ENCODE measurements at places on chromosomes 6 and 20.
A peak's percentile ranks its signal among the peaks of the same experiment; 100 is the strongest.

GRCh38 chr6:89818977-89819335, 638 bp downstream of the MDN1 start:
- DNase-seq = no peak

GRCh38 chr6:4924661-4925271, 79.1 kb downstream of the RPP40 start:
- DNase-seq = no peak

DNA sequence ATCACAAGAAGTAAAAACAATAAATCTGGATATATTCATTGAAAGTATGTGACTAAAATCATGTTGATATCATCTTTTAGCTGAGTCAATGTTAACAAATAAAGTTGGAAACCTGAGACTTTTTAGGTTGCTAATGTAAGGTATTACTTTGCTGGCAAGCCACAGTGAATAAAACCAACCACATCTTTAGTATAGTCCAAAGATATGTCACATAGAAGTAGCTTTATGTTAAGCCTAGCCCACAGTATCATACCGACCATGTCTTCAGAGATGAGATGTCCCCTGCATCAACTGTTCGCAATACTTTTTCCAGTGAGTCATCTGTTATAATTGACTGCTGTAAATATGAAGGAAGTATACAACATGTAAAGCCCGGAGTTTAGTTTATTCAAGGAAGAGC, 107.6 kb upstream of the MCHR2 start:
- DNase-seq = no peak

- no peak for DNase-seq
Measured at GRCh38 chr6:10411131-10411970, 3.5 kb downstream of the TFAP2A start.

DNA sequence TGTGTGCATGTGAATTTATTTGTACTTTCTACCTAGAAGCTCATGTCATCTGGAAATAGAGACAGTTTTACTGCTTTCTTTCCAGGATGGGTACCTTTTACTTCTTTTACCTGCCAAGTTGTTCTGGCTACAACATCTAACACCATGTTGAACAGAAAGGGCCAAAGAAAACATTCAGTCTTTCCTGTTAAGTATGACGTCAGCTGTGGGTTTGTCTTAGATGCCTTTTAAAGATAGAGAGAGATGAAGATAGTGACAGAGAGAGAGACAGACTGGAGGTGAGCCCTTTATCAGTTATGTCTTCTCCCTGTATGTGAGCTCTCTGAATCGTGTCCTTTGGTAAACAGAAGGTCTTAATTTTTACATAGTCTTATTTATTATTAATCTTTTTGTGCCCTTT, 3.4 kb upstream of the DACT2 start:
- DNase-seq = no peak

DNA sequence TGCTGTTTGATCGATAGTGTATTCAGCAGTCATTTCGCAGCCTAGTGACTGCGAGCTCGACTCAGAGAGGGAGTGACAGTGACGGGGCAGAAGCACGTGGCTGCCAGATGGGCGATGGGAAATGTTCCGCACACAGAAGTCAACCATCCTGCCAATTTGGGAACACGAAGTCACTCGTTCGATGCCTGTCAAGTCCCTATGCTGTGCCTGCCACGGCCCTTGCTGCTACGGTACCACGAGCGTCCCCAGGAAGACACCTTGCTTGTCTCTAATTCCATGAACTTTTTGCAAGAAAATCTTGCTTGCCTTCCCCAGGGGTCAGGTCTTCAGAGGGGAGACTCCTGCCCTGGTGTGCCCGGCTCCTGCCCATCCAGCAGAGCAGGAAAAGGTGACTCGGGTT, 17.0 kb upstream of the STX16 start:
- no peak for DNase-seq

DNA sequence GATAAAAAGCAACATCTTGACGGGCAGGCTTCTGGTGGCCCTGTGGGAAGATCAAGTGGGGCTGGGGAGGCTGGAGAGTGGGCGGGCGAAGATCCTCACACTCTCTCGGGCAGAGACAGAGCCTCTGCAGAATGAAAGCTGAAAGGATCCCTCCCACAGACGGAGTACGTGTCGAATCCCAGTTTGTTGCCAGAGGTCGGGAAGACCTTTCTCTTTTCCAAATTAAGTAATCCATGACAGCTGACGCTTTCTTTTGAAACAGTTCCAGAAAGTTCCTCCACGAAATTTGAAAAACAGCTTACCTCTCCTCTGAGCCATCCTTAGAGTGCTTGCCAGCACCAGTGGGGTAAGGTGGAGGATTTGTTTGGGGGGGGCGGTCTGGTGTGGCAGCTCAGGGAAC, 155.6 kb upstream of the SMLR1 start:
- no peak for DNase-seq

- no peak for DNase-seq
Measured at GRCh38 chr6:165621940-165622339, 41.1 kb downstream of the PDE10A start.

DNA sequence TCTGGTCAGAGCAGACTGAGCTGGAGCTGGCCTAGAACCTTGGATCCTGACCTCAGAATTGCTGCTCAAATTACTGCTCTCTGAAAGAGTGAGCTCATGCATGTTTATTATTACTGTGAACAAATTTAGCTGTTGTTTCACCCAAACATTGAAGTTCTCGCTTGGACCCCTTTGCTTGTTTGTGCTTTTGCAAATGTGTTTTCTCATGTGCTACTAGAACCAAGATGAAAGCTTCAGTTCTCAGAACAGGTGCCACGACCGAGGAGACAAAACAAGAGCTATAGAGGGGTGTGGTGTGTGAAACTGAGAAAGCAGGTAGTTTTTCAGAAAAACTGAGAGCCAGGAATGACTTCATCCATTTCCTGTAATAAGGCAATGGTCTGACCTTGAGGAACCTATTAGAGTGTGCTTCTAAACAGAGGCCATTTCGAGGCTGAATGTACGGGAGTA, 50.0 kb upstream of the ESR1 start:
- DNase-seq = peak; percentile 8

GRCh38 chr6:82076916-82077315, 170.6 kb downstream of the IBTK start:
- DNase-seq = no peak

DNA sequence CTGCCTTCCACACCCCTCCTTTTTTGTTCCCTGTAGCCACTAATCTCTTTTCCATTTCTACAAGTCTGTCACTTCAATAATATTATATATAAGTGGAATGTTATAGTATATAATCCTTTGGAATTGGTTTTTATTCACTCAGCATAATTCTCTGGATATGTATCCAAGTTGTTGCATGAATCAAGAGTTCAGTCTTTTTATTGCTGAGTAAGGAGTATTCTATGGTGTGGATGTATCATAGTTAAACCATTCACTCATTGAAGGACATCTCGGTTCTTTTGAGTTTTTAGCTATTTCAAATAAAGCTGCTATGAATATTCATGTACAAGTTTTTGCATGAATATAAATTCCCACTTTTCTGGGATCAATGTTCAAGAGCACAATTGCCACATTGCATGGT, 69.5 kb upstream of the TASP1 start:
- DNase-seq = no peak

DNA sequence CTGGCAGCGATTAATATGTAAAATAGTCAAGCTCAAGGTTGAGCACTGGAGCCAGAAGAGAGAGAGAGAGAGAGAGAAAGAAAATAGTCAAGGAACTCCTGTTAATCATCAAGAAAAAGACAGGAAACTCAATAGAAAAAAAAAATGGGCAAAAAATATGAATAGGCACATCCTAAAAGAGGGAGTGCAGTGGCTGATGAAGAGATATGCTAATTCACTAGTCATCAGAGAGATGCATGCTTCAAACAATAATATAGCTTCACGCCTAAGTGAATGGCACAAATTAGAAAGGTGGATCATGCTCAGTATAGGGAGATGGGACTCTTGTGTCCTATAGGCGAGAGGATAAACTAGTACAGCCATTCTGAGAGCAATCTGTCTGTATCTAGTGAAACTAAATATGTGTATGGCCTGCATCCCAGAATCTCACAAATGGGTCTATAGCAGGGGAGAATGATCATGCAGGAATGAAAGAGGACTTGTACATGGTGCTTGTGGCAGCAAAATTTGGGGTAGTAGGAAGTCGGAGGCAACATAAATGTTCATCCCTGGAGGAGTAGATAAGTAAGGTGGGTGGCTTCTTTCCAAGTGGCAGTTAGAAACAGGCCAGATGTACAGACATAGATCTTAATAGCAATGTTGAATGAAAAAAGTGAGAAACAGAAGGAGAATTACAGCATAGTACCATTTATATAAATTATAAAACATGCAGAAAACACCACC, 176.8 kb downstream of the VEGFA start:
- no peak for DNase-seq

GRCh38 chr6:121770943-121771342, 335.5 kb downstream of the GJA1 start:
- DNase-seq = no peak

DNA sequence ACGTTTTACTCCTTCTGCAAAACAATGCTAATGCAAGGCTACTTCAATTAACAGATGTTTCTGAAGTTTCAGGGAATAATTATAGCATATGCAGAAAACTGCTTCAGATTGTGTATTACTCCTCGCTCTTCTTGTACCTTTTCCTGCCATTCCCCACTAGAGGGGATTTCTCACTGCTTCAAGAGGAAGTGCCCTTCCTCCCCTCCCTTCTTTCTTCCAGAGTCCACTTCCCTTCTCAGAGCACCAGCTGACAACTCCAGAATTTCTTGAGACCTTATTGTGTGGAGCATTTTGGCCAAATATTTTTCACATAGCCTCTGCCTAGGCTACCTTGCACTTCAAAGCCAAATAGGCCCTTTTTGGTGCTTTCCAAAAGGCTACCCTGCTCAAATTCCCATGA, 12.7 kb upstream of the MCUR1 start:
- no peak for DNase-seq

GRCh38 chr20:51450221-51450712, 92.3 kb downstream of the NFATC2 start:
- no peak for DNase-seq

GRCh38 chr6:166786704-166787293, 159.7 kb upstream of the RPS6KA2 start:
- DNase-seq = peak; percentile 43

DNA sequence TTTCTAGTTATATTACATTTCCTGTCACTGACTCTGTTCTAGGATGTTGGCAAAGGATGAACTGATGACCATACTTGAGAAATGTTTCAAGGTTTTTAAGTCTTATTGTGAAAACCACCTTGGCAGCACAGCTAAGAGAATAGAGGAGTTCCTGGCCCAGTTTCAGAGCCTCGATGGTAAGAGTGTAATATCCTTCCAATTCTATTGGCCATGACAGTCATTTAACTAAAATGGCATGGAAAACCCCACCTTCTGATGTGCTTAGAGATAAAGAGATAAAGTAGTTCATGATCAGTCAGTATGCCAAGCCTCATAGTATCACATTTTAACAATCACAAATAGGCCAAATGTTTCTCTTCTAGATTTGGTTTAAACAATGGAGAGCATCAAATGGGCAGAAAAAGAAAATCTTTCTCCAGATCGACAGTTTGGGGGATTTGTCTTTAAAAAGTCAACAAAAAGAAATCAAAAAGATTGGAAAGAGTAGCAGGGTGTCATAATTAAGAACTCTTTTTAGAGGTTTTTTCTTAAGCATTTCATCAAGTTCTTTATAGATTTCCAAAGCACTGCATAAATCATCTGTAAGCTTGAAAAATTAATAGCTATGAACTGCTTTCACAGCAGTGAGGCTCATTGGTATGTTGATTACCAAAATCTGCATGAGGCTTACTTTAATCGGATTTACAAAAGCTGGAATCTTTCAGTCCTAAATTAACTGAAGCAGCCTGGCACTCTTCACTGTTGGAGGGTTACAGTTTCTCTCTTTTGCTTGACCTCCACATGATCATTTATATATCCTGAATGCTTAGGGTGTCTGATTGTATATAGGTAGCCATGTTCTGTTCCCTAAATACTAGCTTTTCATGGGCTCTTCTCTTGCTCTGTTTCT, 48.7 kb downstream of the AKIRIN2 start:
- no peak for DNase-seq

GRCh38 chr6:102742028-102742427, 1348.5 kb downstream of the GRIK2 start:
- no peak for DNase-seq

DNA sequence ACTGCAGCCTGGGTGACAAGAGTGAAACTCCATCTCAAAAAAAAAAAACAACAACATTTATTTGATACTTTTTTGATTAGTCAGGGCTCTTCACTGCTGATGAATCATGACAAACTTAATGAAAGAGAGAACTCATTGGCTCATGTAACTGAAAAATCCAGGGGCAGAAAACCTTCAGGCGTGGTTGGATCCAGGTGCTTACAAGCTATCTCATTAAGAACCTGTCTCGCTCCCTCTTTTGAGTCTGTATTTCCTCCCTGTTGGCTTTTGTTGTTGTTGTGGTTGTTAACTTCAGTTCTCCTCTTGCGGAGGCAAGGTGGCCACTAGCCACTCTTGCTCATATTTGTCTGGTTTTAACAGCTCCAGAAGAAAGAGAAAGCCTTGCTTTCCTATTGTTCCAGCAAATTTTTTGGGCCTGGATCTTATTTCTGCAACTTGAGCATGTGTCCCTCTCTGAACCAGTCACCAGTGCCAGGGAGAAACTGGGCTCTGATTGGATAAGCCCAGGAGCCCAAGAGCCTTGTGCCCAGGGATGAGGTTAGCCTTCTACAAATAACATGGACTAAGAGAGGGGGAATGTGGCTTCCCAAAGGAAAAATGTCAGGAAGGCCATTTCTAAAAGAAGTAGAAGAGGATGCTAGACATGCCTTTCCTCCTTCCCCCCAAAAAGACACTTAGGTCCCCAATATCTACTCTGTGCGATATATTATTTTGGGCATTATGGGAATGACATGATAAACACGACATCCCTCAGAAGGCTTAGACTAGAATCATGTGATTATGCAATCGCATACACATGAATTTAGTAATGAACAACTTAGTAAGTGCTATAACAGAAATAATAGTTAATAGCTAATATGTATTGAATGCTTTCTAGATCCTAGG, 64.5 kb downstream of the PHACTR2 start:
- DNase-seq = no peak

- DNase-seq = no peak
Measured at GRCh38 chr6:163753430-163753829, 338.9 kb downstream of the QKI start.

DNA sequence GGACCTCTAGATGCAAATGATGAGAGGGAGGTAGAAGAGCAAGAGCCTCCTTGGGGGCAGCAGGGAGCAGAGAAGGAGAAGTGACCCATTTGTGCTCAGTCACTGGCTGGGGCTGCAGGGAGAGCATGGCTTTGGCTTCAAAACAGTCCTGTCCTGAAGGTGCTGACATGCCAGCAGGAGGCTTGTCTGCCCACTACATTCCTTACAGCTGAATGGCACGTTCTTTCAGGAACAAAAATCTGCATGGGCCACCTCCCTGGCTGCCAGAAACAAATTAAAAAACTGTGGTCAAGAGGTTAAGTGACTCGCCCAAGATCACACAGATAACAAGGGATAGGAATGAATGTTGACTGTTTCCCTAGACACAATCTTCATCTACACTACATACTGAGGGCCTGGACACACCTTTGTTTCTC, 188.8 kb downstream of the HIVEP2 start:
- no peak for DNase-seq

GRCh38 chr20:38859070-38859690, 53.7 kb downstream of the PPP1R16B start:
- no peak for DNase-seq

GRCh38 chr6:43009124-43009523, 4.6 kb downstream of the MEA1 start:
- DNase-seq = no peak

GRCh38 chr6:44921798-44922197, 406.3 kb upstream of the RUNX2 start:
- DNase-seq = no peak
